Activated naive CD4-positive, alpha-beta T cell (primary cell): ENCODE measurements at places on chromosomes 7 and 10.

- no peak for DNase-seq
Observed at GRCh38 chr7:140232957-140233917, 56.5 kb upstream of the KDM7A start.

DNA sequence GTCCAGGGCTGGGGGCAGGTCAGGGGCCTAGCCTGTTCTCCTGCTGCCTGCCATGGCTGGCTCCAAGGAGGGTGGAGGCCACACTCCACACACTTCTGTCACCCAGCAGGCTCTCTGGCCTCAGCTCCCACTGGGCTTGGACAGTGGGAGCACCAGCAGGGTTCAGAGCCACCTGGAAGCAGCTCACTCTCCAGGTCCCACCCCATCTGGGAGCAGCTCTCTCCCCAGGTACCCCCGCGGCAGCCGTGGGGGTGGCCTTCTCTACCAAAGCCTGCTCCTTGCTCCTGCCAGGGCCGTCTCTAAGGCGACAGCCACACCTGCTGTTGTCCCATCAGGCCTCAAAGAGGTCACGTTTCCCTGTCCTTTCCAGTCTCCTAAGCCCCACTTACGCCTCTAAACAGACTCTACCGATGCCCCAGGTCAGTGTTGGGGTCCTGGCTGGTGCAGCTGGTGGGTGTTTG lies 142.5 kb upstream of the RET start:
- DNase-seq, result no peak

GRCh38 chr7:107190090-107190489 lies 21.3 kb downstream of the HBP1 start:
- DNase-seq, result no peak

- no peak for DNase-seq
Observed at GRCh38 chr10:51821045-51821444, 121.7 kb upstream of the CSTF2T start.
